ENCODE measurements at places on chromosomes 5 and 9. TPM values are rescaled to one million over a fixed set of nuclear protein-coding genes. Genes with fewer than 3 reads are reported as not detected.

- H3K27ac ChIP-seq, result no peak overlapping the region
- no peaks in the 10 kb centered on the region for H3K36me3 ChIP-seq
- no peak overlapping the region for H3K4me3 ChIP-seq
Measured at GRCh38 chr9:18488886-18489285, 14.9 kb downstream of the ADAMTSL1 start.

DNA sequence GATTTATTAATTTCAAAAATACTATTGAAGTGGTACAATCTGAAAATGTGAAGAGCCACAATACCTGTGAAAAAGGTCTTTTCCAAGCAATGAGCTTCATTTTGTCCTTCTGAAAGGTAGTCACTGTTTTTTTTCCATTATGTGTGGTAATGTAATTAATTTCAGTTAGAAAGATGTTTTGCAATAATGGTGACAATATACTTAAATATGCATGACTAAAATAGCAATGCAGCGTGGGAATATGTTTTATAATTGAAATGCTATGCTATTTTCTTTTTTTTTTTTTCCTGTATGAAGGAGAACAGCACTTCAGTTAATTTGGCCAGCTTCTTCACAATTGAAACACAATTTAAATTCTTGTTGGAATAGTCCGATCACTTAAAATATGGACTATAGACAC, 41.9 kb downstream of the NPR3 start:
- no peak overlapping the region for H3K27ac ChIP-seq
- no peaks in the 10 kb centered on the region for H3K4me1 ChIP-seq
- H3K36me3 ChIP-seq, result no peaks in the 10 kb centered on the region

DNA sequence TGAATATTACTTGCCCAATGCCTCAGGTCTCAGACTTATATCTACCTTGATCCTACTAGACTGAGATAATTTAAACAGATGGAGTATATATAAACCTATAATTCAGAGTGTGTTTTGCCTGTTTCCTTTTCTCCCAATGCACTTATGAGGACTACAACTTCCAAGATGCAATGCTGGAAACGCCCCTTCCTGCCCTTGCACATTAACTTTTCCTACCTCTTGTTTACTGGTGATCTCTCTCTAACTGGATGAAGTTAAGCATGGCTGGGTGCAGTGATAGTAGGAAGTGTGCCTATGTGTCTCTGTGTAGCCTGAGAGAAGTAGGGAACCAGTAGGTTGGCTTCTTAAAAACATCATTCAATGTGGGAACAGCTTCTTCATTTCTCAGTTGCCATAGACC, 115.2 kb downstream of the SVEP1 start:
- H3K27me3 ChIP-seq, result peaks cover 1% of the 10 kb centered on the region
- no peak overlapping the region for H3K4me3 ChIP-seq
- no peaks in the 10 kb centered on the region for H3K4me1 ChIP-seq
- no peak for DNase-seq
- H3K27ac ChIP-seq, result no peak overlapping the region

DNA sequence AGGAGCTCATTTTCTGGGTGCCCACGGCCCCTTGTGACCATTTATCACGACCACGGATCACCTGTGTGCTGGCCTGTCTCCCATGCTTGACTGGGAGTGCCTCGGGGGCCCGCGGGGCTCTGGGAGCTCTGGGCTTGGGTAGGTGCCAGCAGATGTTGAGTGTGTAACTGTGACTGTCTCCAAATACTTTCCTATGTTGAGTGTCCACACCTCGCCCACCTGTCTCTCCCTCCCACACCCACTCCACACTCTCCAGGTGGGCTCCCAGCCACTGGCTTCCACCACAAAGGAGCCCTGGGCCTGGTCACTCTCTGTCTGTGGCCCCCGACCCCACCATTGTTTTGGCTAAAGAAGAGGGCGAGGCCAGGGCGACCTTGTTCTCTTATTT, 196.4 kb downstream of the CDK5RAP2 start:
- no peak overlapping the region for H3K4me3 ChIP-seq
- H3K36me3 ChIP-seq, result peaks cover 15% of the 10 kb centered on the region
- no peaks in the 10 kb centered on the region for H3K27me3 ChIP-seq
- no peaks in the 10 kb centered on the region for H3K4me1 ChIP-seq
- DNase-seq, result no peak

- no peak for DNase-seq
- no peak overlapping the region for H3K27ac ChIP-seq
- H3K4me1 ChIP-seq, result no peaks in the 10 kb centered on the region
- no peaks in the 10 kb centered on the region for H3K27me3 ChIP-seq
Measured at GRCh38 chr5:124302533-124302932, 443.9 kb downstream of the ZNF608 start.

DNA sequence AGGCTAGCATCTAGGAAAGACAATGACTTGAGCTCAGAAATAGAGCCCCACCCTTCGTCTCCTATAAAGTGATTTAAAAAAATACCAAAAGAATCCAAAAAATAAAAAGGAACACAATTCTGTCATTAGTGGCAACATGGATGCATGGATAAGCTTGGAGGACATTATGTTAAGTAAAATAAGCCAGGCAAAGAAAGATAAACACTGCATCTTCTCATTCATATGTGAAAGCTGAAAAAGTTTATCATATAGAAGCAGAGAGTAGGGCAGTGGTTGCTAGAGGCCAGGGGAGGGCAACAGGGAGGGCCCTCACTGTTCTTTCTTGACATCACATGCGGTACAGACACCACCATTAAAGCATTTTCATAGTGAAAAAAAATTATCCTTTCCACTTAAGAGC, 220.9 kb upstream of the TRPC7 start:
- no peak overlapping the region for H3K4me3 ChIP-seq
- no peaks in the 10 kb centered on the region for H3K27me3 ChIP-seq
- H3K4me1 ChIP-seq, result no peaks in the 10 kb centered on the region

- H3K4me1 ChIP-seq, result no peaks in the 10 kb centered on the region
- peaks cover 2% of the 10 kb centered on the region for H3K27me3 ChIP-seq
- no peaks in the 10 kb centered on the region for H3K36me3 ChIP-seq
- H3K4me3 ChIP-seq, result no peak overlapping the region
Measured at GRCh38 chr5:155275222-155275621, 261.7 kb downstream of the KIF4B start.

- H3K27ac ChIP-seq, result no peak overlapping the region
- peaks cover 2% of the 10 kb centered on the region for H3K4me1 ChIP-seq
- H3K36me3 ChIP-seq, result peaks cover 3% of the 10 kb centered on the region
- DNase-seq, result peak; percentile 81
- no peak overlapping the region for H3K4me3 ChIP-seq
Measured at GRCh38 chr9:127505396-127506116, 54.2 kb downstream of the LRSAM1 start.

- H3K4me1 ChIP-seq, result no peaks in the 10 kb centered on the region
- no peaks in the 10 kb centered on the region for H3K36me3 ChIP-seq
- H3K27ac ChIP-seq, result no peak overlapping the region
- peaks cover 7% of the 10 kb centered on the region for H3K27me3 ChIP-seq
Measured at GRCh38 chr9:134437403-134438194, 111.3 kb downstream of the RXRA start.

DNA sequence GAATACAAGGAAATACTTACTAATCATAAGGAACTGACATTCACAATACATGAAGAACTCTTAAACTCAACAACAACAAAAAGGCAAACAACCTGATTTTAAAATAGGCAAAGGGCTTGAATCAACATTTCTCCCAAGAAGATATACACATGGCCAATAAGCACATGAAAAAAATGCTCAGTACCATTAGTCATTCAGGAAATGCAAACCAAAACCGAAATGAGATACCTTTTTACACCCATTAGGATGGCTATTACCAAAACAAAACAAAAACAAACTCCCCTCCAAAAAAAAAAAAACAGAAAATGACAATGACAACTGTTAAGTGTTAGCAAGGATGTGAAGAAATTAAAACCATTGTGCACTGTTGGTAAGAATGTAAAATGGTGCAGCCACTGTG, 104.1 kb upstream of the ZNF462 start:
- no peaks in the 10 kb centered on the region for H3K4me1 ChIP-seq
- no peaks in the 10 kb centered on the region for H3K27me3 ChIP-seq
- no peak for DNase-seq
- no peak overlapping the region for H3K27ac ChIP-seq
- no peak overlapping the region for H3K4me3 ChIP-seq

DNA sequence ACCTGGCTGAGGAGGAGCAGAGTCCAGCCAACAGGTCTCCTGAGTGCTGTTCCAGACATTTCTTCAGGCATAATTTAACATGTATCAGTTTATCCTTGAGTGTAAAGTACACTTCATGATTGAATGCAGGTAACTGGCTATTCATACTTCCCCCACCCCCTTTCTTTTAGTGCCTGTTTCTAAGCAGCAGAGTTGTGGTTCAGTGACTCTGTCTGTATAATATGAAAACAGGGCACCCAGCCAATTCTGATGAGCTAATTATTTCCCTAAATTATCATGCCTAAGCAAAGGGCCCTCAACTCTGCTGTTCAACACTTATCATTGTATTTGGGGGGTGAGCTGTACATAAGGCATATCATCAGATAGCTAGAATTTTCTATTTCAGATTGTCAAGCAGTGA, 51.9 kb upstream of the ZSWIM6 start:
- no peaks in the 10 kb centered on the region for H3K27me3 ChIP-seq
- no peak overlapping the region for H3K4me3 ChIP-seq
- DNase-seq, result peak; percentile 60
- H3K36me3 ChIP-seq, result no peaks in the 10 kb centered on the region
- no peak overlapping the region for H3K27ac ChIP-seq

GRCh38 chr5:120254385-120254784, 209.7 kb upstream of the PRR16 start:
- no peak overlapping the region for H3K27ac ChIP-seq
- H3K27me3 ChIP-seq, result no peaks in the 10 kb centered on the region
- DNase-seq, result no peak
- H3K4me3 ChIP-seq, result no peak overlapping the region
- no peaks in the 10 kb centered on the region for H3K4me1 ChIP-seq

GRCh38 chr5:88393042-88393441, 124.4 kb upstream of the TMEM161B start:
- no peak for DNase-seq
- H3K27ac ChIP-seq, result no peak overlapping the region
- peaks cover 10% of the 10 kb centered on the region for H3K27me3 ChIP-seq
- H3K36me3 ChIP-seq, result no peaks in the 10 kb centered on the region

DNA sequence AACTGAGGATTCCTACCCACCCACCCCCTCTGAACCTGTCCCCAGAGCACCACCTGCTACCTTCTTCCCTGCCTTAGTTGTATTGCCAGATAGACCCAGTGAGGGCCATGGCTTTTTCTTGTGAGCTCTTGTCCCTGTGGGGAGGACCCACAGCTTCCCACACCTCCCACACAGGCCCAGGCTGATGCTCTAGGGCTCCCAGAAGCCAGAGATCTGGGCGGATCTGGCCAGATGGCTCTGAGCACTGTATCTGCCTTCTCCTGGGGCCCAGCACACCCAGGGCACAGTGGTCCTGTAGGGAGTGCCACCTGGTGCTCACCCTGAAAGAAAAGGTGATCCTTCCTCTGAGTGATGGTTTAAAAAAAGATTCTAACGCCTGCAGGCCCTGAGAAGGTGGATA, 131.7 kb downstream of the DAB2IP start:
- DNase-seq, result no peak
- no peak overlapping the region for H3K4me3 ChIP-seq
- peaks cover 16% of the 10 kb centered on the region for H3K27me3 ChIP-seq
- no peaks in the 10 kb centered on the region for H3K36me3 ChIP-seq
- no peak overlapping the region for H3K27ac ChIP-seq

DNA sequence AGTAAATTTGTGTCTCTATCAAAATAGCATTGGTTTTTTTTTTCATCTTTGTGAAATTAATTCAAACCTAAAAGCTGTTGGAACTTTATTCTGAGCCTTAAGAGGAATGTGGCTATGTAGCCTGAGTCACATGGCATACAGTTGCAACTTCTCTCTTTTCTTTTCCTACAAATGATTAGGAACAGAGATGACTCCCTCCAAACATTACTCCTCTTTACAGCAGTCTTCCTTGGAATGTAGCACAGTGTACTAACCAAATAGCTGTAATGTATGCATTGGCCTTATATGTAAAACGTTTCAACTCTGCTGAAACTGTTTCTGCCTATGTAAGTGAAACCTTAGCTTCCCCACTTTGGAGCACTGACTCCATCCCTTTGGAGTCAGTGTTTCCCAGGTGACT, 100.9 kb upstream of the MAP1B start:
- no peak overlapping the region for H3K27ac ChIP-seq
- no peak for DNase-seq
- H3K27me3 ChIP-seq, result peaks cover 3% of the 10 kb centered on the region
- no peaks in the 10 kb centered on the region for H3K36me3 ChIP-seq

DNA sequence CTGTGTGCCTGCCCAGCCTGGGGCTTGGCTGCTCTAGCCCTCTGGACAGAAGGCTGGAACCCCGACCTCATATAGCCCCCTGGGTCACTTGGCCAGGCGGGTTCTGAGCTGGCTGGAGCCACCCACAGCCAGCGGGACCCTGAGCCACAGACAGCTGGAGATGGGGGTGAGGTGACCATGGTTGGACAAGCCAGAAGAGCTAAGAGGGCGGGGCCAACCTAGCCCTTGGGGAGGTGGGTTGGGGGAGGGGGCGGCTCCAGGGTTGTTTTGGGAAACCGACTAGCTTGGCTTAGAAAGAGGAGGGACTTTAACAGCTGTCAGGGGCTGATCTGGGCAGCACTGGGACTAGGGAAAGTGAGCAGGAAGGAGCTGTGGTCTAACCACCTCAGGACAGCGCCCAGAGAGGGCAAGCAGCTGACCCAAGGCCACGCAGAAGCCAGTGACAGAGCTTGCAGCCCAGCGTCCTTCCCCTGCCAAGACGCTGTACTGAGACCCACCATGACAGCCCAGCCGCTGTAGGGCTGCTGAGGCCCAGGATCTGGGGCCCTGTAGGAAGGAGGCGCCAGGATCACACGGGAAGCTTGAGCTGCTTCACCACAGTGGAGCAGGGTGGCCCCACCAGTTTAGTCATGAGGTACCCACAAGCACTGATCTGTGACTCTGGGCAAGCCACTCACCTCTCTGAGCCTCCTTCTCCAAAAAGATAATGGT, 2.2 kb downstream of the AIF1L start:
- H3K27me3 ChIP-seq, result peaks cover 35% of the 10 kb centered on the region
- H3K27ac ChIP-seq, result no peak overlapping the region
- no peak for DNase-seq
- peaks cover 3% of the 10 kb centered on the region for H3K4me1 ChIP-seq

GRCh38 chr5:177363565-177363964, 5.8 kb downstream of the RGS14 start:
- H3K36me3 ChIP-seq, result peaks cover 21% of the 10 kb centered on the region
- peaks cover 59% of the 10 kb centered on the region for H3K4me1 ChIP-seq
- DNase-seq, result no peak
- H3K4me3 ChIP-seq, result peak overlapping the region; percentile 81
- peak overlapping the region; percentile 25 for H3K27ac ChIP-seq
- H3K27me3 ChIP-seq, result no peaks in the 10 kb centered on the region

Gene NFIL3
- 127 TPM for total RNA-seq

Gene NRG2
- total RNA-seq, result 0.07 TPM

Gene SPINK4
- not detected for total RNA-seq

Gene NEUROG1
- total RNA-seq, result not detected

Gene PCDHGB2
- total RNA-seq, result 0.97 TPM

Gene CDKN2B-AS1
- total RNA-seq, result 0.42 TPM

Gene CTSV
- total RNA-seq, result 0.51 TPM

Gene FBP1
- total RNA-seq, result not detected

Gene CSF1R
- total RNA-seq, result not detected

Gene TLR4
- not detected for total RNA-seq

Gene PCSK5
- total RNA-seq, result 1.6 TPM

Gene ARHGAP26
- total RNA-seq, result 12.7 TPM

Measured in activated CD4-positive, alpha-beta T cell treated with anti-CD3 and anti-CD28 coated beads, Interleukin-2, amount 10 ng/mL, durations not matched to agents 24 days and 14 days (primary cell).